Heart right ventricle (tissue), 16 donors: ENCODE measurements at places on chromosomes 2 and 18. TPM values are rescaled to one million over a fixed set of nuclear protein-coding genes. Genes with fewer than 3 reads are reported as not detected.
A peak's percentile ranks its signal among the peaks of the same experiment; 100 is the strongest.

- H3K36me3 ChIP-seq, result no peaks in the 10 kb centered on the region
- H3K27ac ChIP-seq, result no peak overlapping the region
- H3K4me1 ChIP-seq, result no peaks in the 10 kb centered on the region
- H3K27me3 ChIP-seq, result no peaks in the 10 kb centered on the region
Measured at GRCh38 chr18:35618696-35619095, 37.2 kb downstream of the GALNT1 start.

Gene DIS3L2
- 18.2 TPM for total RNA-seq

DNA sequence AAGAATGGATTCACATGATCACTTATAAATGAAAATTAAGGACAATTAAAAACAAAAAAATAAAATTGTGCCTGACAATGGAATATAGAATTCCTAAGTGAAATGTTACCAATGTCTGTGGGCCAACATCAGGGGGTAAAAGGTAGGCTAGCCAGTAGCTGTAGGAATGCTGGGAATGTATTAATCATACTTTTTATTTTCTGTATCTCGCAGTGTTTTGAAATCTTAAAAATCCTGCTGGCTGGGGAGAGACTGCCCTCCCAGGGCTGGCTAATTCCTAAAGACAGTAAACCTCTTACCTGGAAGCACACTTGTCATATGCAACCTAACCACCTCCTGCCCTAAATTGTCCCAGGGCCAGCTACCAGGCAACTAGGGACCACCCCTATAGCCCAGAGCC lies 69.8 kb downstream of the REV1 start:
- no peak for DNase-seq
- peaks cover 4% of the 10 kb centered on the region for H3K4me1 ChIP-seq
- peaks cover 86% of the 10 kb centered on the region for H3K36me3 ChIP-seq
- peak overlapping the region; percentile 7 for H3K27ac ChIP-seq

GRCh38 chr2:236216711-236217110 lies 47.5 kb downstream of the ASB18 start:
- no peak for DNase-seq
- no peaks in the 10 kb centered on the region for H3K4me1 ChIP-seq
- H3K4me3 ChIP-seq, result no peak overlapping the region
- H3K27ac ChIP-seq, result no peak overlapping the region
- H3K36me3 ChIP-seq, result peaks cover 4% of the 10 kb centered on the region

GRCh38 chr2:217418090-217418489 lies 558.2 kb upstream of the TNP1 start:
- no peak overlapping the region for H3K4me3 ChIP-seq
- DNase-seq, result no peak
- H3K27me3 ChIP-seq, result no peaks in the 10 kb centered on the region

GRCh38 chr2:96760986-96761832 lies 507 bp downstream of the CNNM4 start:
- peak; percentile 44 for DNase-seq
- H3K4me1 ChIP-seq, result peaks cover 45% of the 10 kb centered on the region
- peak overlapping the region; percentile 70 for H3K4me3 ChIP-seq
- no peaks in the 10 kb centered on the region for H3K27me3 ChIP-seq

Gene PID1
- total RNA-seq, result 4.2 TPM

- no peak overlapping the region for H3K27ac ChIP-seq
- H3K4me1 ChIP-seq, result no peaks in the 10 kb centered on the region
- H3K27me3 ChIP-seq, result peaks cover 6% of the 10 kb centered on the region
- no peak overlapping the region for H3K4me3 ChIP-seq
Measured at GRCh38 chr2:170647741-170648436, 67.2 kb upstream of the SP5 start.

Gene B4GALT6
- total RNA-seq, result 6.4 TPM

GRCh38 chr2:13135369-13135768 lies 418.6 kb downstream of the TRIB2 start:
- no peaks in the 10 kb centered on the region for H3K36me3 ChIP-seq
- no peaks in the 10 kb centered on the region for H3K27me3 ChIP-seq
- no peak for DNase-seq
- H3K27ac ChIP-seq, result no peak overlapping the region
- H3K4me1 ChIP-seq, result peaks cover 5% of the 10 kb centered on the region
- no peak overlapping the region for H3K4me3 ChIP-seq

Gene CCDC93
- 32.6 TPM for total RNA-seq

DNA sequence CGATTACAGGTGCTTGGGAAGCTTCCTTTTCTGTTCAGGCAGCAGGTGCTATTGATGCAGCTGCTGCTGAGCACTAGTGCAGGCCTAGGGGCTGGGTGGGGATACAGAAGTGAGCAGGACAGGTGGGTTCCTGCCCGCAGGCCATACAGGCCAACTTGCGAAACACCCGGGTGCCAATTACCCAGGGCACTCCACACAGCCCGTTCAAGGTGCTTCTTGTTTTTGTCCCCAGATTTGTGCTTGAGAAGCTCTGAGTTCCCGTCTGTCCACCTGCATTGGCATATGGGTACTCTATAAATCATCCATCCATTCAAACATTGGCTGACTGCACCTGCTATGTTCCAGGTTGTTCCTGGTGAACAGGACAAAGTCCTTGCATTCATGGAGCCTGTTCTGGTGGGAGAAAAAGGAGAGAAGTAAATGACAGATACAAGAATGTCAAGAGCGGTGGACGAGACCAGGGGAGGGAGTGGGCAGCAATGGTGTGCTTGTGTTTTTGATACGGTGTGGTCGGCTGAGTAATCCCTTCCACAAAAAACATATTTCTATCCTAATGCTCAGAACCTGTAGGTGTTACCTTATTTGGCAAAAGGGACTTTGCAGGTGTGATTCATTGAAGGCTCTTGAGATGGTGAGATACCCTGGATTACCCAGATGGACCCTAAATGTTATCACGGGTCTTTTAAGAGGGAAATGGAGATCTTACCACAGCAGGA lies 31.4 kb downstream of the SH3BP4 start:
- DNase-seq, result no peak
- no peak overlapping the region for H3K4me3 ChIP-seq
- no peaks in the 10 kb centered on the region for H3K36me3 ChIP-seq
- H3K27me3 ChIP-seq, result no peaks in the 10 kb centered on the region
- peaks cover 70% of the 10 kb centered on the region for H3K4me1 ChIP-seq

Gene CIB4
- total RNA-seq, result not detected

DNA sequence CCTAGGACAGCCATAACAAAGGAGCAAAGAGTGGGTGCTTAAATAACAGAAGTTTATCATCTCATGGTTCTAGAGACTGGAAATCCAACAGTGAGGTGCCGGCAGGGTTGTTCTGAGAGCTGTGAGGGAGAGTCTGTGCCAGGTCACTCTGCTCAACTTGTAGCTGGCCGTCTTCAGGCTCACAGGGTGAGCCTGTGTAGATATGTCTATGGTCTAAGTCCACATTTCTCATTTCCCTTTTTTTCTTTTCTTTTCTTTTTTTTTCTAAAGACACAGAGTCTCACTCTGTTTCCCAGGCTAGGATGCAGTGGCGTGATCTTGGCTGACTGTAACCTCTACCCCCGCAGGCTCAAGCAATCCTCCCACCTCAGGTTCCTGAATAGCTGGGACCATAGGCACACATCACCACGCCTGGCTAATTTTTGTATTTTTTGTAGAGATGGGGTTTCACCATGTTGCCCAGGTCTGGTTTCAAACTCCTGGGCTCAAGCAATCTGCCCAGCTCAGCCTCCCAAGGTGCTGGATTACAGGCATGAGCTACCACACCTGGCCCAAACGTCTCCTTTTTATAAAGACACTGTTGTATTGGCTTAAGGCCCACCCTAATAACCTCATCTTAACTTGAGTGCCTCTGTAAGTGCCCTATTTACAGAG lies 142.2 kb downstream of the SP3 start:
- no peaks in the 10 kb centered on the region for H3K36me3 ChIP-seq
- H3K4me3 ChIP-seq, result no peak overlapping the region
- DNase-seq, result no peak
- peaks cover 12% of the 10 kb centered on the region for H3K27me3 ChIP-seq

DNA sequence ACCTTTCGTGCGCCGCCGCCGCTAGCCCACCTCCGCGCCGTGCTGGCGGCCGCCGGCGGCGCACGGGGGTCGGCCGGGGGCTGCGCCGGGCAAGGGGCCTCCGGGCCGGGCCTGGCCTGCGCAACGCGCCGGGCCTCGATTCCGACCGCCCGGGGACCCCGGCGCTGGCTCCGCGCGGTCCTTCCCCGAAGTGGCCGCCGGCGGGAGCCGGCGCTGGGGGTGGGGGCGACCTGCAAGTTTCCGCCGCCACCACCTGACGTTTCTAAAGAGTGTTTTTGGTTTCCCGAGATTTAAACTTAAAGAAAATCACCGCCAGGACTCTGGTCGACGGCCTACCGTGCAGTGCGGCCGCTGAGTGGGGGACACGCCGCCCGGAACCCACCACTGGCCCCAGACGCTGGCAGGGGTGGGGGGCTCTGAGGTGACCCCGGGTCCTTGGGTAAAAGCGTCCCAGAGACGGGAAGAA lies 3.8 kb upstream of the GATA6 start:
- DNase-seq, result no peak
- H3K36me3 ChIP-seq, result no peaks in the 10 kb centered on the region
- H3K27ac ChIP-seq, result peak overlapping the region; percentile 100
- peaks cover 45% of the 10 kb centered on the region for H3K4me1 ChIP-seq
- peaks cover 61% of the 10 kb centered on the region for H3K27me3 ChIP-seq

DNA sequence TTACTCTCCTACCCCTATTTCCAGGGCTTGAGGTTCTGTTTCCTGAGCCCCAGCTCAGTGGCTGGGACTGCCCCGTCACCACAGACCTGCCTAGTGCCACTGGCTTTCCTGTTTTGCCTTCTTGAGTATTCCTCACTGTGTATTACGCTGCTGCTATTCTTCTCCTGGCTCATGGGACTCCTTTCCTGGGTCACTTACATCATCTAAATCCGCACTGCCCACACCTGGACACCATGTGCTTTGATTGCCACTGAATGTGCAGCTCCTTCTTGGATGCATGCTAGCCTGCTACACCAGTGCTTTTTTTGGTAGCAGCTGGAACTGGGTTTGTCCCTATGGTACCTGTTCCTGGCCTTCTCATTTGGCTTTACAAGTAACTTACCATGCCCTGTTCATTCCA lies 96.6 kb upstream of the PTPRM start:
- no peaks in the 10 kb centered on the region for H3K27me3 ChIP-seq
- H3K36me3 ChIP-seq, result no peaks in the 10 kb centered on the region
- H3K4me3 ChIP-seq, result no peak overlapping the region
- no peak for DNase-seq
- H3K27ac ChIP-seq, result no peak overlapping the region

Gene AGBL5
- 9.1 TPM for total RNA-seq

Gene CDKL4
- total RNA-seq, result 0.52 TPM

GRCh38 chr2:197215748-197216360 lies 94.7 kb downstream of the ANKRD44 start:
- H3K4me1 ChIP-seq, result peaks cover 92% of the 10 kb centered on the region
- H3K27ac ChIP-seq, result peak overlapping the region; percentile 1
- no peaks in the 10 kb centered on the region for H3K27me3 ChIP-seq
- DNase-seq, result no peak
- no peak overlapping the region for H3K4me3 ChIP-seq

GRCh38 chr2:207658156-207658555 lies 33.0 kb upstream of the METTL21A start:
- H3K36me3 ChIP-seq, result no peaks in the 10 kb centered on the region
- no peaks in the 10 kb centered on the region for H3K4me1 ChIP-seq
- no peak overlapping the region for H3K27ac ChIP-seq
- DNase-seq, result no peak
- no peak overlapping the region for H3K4me3 ChIP-seq
- no peaks in the 10 kb centered on the region for H3K27me3 ChIP-seq

DNA sequence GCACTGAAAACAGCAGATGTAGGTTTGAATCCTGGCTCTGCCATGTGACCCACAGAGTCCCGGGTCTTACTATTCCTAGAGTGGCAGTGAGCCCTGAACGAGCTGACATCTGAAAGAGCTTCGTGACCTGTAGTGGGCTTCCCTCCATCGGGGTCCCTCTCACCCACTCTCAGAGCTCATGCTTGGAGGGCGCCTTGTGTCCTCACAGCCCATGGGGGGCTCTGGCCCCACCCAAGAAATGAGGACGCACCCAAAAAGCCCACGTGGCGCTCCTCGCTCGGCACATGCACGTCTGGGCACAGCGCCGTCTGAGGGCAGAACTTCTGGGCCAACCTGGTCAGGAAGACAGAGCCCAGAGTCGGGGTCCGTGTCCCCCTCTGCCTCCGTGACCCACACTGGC lies 23.7 kb downstream of the LBH start:
- H3K4me1 ChIP-seq, result peaks cover 75% of the 10 kb centered on the region
- H3K4me3 ChIP-seq, result no peak overlapping the region
- H3K27ac ChIP-seq, result peak overlapping the region; percentile 62

GRCh38 chr2:100110614-100111000 lies 31.8 kb downstream of the AFF3 start:
- H3K27me3 ChIP-seq, result no peaks in the 10 kb centered on the region
- H3K4me3 ChIP-seq, result no peak overlapping the region
- DNase-seq, result no peak
- H3K36me3 ChIP-seq, result no peaks in the 10 kb centered on the region

DNA sequence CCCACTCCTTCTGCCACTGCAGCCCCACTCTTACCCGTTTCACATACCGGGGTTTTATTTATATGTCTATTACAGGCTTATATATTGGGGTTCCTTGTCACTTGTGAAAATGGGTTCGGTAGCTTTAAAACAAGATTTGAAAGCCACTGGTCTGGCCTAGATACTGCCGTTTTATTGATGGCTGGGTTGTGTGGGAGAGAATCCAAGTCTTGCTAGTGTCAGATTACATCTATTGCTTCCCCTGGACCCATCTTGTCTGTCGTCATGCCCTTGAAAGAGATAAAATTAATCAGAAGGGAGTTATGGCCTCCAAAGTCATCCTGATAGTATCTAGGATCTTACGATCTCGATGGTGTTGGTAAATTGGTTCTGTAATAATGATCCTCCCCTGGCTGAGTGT lies 79.4 kb downstream of the EIPR1 start:
- H3K4me3 ChIP-seq, result no peak overlapping the region
- H3K4me1 ChIP-seq, result peaks cover 3% of the 10 kb centered on the region
- H3K27ac ChIP-seq, result no peak overlapping the region
- DNase-seq, result no peak
- no peaks in the 10 kb centered on the region for H3K36me3 ChIP-seq

- H3K27me3 ChIP-seq, result no peaks in the 10 kb centered on the region
- DNase-seq, result no peak
- H3K4me1 ChIP-seq, result no peaks in the 10 kb centered on the region
- peaks cover 77% of the 10 kb centered on the region for H3K36me3 ChIP-seq
- H3K27ac ChIP-seq, result no peak overlapping the region
Measured at GRCh38 chr18:42072407-42072806, 117.4 kb downstream of the PIK3C3 start.

GRCh38 chr2:227367427-227367795 lies 11.7 kb downstream of the TM4SF20 start:
- DNase-seq, result no peak
- no peaks in the 10 kb centered on the region for H3K27me3 ChIP-seq
- no peaks in the 10 kb centered on the region for H3K36me3 ChIP-seq
- peaks cover 57% of the 10 kb centered on the region for H3K4me1 ChIP-seq
- no peak overlapping the region for H3K4me3 ChIP-seq

GRCh38 chr18:2777241-2777640 lies 69.6 kb upstream of the EMILIN2 start:
- DNase-seq, result no peak
- no peaks in the 10 kb centered on the region for H3K27me3 ChIP-seq
- H3K36me3 ChIP-seq, result peaks cover 34% of the 10 kb centered on the region
- H3K27ac ChIP-seq, result no peak overlapping the region
- H3K4me3 ChIP-seq, result no peak overlapping the region
- no peaks in the 10 kb centered on the region for H3K4me1 ChIP-seq

- H3K27ac ChIP-seq, result no peak overlapping the region
- no peaks in the 10 kb centered on the region for H3K36me3 ChIP-seq
- DNase-seq, result no peak
- H3K27me3 ChIP-seq, result peaks cover 16% of the 10 kb centered on the region
- no peaks in the 10 kb centered on the region for H3K4me1 ChIP-seq
- H3K4me3 ChIP-seq, result no peak overlapping the region
Measured at GRCh38 chr2:181573140-181573736, 83.7 kb downstream of the CERKL start.

GRCh38 chr18:23077493-23078256 lies 57.6 kb upstream of the CABLES1 start:
- no peaks in the 10 kb centered on the region for H3K4me1 ChIP-seq
- H3K36me3 ChIP-seq, result no peaks in the 10 kb centered on the region
- no peak for DNase-seq
